Substantia nigra (tissue), 51 donors: ENCODE measurements at places on chromosomes 16 and 17.
A peak's percentile ranks its signal among the peaks of the same experiment; 100 is the strongest.

DNA sequence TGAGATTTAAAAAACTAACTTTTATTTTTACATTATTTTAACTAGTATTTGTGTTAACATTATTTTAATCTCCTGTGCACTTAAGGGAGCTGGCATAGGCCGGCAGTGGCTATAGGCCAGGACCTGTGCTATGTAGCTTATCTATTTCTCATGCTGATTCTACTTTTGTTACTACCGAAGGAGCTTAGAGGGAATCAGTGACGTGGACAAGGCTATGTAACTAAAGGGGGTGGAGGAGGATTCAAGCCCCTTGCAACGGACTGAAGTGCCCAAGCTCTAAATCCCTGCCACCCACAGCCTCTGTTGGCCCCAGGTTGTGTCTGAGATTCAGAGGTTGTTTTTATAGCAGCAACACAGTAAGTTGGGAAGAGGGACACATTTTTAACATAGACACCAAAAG is 356.4 kb downstream of the WWOX start:
- no peak for DNase-seq

DNA sequence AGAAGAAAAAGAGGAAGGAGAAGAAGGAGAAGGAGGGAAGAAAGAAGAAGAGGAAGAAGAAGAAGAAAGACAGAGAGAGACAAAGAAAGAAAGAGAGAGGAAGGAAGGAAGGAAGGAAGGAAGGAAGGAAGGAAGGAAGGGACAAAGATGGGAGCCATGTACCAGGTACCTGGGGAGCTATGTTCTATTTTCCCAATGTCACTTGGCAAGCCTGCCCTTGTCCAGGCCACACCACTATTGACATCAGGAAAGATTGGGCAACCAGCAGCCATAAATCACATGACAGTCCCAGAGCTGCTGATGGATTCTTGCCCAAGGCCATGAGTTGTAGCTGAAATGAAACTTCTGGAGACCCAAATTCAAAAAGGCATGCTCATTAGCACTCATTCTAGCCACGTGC is 2.7 kb upstream of the CES1 start:
- peak; percentile 0 for DNase-seq

DNA sequence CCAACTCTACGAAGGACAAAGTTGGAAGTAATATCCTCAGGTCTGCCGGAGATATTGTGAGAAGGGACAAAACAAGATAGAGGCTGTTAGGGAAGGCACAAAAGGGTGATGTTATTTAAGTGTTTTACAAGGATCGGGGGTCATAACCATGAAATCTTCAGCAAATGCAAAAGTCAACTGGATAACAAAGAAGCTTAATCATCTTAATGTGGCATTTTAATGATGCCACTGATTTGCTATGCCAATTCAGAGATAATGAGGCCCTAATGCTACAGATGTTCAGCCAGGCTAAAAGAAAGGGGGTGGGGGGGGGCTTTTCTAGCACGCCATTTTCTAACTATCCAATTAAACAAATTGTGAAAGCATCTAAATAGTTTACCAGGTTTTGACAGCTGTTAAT is 63.1 kb downstream of the IKZF3 start:
- no peak for DNase-seq

- no peak for DNase-seq
Observed at GRCh38 chr17:1890758-1891450, 61.1 kb downstream of the RPA1 start.

GRCh38 chr16:17327664-17328335 is 143.0 kb downstream of the XYLT1 start:
- no peak for DNase-seq

DNA sequence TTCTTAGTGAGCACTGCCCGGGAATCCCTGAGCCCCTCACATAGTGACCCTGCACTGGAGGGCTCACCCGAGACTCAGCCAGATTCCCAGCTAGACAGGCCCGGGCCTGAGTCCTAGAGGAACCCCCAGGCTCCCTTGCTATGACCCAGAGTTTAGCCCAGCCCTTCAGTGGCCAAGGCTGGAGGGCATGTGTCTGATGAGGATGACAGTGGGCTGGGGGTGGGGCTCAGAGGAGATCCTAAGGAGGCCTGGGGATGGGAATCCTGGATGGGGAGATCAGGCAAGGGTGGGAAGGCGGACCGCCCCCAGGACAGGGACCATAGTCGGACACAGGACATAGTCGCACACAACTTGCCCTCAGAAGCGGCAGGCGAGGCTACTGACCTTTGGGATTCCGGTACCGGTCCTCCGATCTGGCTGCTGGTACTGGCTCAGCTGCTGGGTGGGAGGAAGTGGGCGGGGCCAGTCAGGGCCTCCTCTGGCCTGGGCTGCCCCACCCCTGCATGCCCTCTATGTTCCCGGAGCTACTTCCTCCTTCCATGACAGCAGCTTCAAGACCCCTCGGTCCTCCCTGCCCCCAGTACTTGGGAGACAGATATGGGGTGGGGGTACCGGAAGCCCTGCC is 1.1 kb downstream of the CD79B start:
- no peak for DNase-seq
